KBM-7 (cell line): ENCODE measurements at places on chromosomes 11 and 22.

- no peak for DNase-seq
Measured at GRCh38 chr11:100469835-100470234, 217.3 kb upstream of the ARHGAP42 start.

GRCh38 chr11:111745719-111746504 is 20.3 kb downstream of the PPP2R1B start:
- no peak for DNase-seq

- DNase-seq, result no peak
Measured at GRCh38 chr11:73316422-73316821, 8.3 kb downstream of the ARHGEF17 start.

DNA sequence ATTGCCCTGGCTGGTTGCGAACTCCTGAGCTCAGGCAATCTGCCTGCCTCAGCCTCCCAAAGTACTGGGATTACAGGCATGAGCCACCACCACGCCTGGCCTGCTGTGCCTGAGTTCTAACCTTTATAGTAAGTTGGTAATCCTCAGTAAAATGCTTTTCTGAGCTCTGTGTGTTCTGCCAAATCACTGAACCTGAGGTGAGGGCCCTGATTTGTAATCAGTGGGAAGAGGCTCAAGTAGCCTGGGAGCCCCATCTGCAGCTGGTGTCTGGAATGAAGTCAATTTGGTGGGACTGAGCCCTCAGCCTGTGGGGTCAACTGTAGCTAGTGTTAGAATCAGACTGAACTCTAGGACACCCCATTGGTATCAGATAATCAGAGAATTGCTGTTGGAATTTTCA is 72.6 kb upstream of the PARVG start:
- DNase-seq, result no peak

DNA sequence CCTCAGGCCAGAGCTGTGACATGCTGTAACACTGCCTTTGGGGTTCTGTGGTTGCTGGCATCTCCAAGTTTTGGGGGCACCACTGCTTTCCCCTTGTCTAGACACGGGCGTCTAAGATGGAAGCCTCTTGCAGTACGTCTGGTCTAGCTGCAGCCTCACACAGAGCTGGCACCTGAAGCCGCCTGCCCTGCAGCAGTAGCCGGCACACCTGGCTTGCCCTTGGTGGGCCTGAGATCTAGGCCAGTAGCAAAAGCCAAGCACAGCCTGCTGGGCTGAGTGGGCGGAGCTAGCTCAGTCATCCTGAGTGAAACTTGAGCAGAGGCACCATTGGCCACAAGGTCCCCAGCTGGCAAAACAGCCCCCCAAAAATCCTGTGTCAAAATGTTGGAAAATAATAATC is 154.2 kb downstream of the DLG2 start:
- no peak for DNase-seq

GRCh38 chr22:21837248-21837979 is 30.0 kb downstream of the MAPK1 start:
- DNase-seq, result peak; percentile 43

DNA sequence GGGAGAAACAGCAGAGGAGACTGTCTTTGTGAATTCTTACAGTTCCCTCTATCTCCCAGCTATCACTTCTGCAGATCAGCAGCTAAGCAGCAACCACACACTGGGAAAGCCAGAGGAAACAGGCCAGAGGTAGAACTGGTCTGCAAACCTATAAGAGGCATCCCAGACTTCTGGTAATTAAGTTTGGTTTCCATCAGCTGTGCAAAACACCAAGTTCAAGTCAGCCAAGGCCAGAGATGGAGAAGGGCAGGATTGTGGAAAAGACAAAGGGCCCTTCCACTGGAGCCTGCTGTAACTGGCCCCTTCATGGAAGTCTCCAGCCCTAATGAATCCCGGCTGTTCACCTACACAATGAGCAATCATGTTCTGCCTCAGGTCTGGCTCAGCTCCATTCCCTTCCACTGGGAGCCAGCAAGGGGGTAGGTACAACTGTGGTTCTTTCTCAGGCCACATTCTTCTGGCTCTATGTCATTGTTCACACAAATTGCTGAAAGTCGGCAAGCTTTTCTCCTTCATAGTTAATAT is 4.6 kb upstream of the PAMR1 start:
- no peak for DNase-seq

DNA sequence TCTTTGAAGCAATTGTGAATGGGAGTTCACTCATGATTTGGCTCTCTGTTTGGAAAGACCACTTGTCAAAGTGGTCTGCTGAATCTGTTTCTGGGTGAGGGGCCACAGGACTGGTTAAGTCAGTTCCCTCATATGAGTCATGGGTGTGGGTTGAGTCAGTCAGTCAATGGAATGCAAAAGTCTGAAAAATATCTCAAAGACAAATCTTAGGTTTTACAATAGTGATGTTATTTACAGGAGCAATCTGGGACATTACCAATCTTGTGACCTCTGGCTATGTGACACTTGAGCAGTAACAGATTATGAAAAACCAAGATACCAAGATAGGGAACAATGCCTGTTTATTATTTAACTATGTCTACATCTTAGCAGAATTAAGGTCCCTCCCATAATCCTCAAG is 311.6 kb downstream of the AASDHPPT start:
- no peak for DNase-seq

GRCh38 chr11:33151399-33151798 is 9.9 kb downstream of the CSTF3 start:
- no peak for DNase-seq

DNA sequence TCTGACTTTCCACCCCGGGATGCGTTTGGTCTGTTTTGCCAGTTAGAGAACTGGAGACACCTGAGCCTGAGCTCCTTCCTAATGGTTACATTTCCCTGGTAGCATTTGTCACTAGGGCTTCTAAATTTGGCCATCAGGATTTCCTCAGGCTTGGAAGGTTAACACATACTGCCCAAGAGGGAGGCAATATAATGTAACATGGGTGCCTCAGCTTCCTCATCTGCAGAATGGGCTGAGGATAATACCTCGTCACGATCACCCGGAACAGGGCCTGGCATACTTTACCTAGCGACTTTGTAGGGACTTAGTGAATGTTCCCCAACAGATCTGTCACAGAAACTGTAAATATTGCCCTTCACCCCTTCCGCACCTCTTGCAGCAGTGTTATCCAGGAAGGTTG is 11.3 kb downstream of the IL17RA start:
- DNase-seq, result no peak
